Stimulated activated CD8-positive, alpha-beta memory T cell treated with anti-CD3 and anti-CD28 coated beads, Interleukin-4, amount 100 ng/mL, for 1 hour (primary cell): ENCODE measurements at places on chromosomes 16 and 17.

DNA sequence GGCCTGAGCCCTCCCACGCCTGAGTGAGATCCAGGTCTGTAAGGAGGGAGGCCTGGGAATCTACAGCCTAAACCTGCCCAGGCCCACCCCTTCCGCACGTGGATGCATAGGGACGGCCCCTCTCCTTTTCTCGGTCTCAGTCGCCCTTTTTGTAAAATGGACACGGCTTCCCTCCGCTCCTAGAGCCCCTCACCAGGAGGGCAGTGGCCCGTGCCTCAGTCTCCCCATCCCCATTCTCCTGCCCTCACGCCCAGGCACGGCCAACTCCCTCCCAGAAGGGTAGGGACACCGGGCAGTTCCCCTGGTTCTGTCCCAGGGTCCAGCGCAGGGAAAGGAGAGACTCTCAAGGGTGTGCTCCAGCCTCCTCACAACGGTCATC lies 48.1 kb downstream of the WNT3 start:
- DNase-seq, result no peak

GRCh38 chr17:36730857-36731490 lies 129.6 kb downstream of the MRM1 start:
- DNase-seq, result no peak

GRCh38 chr16:27978876-27979275 lies 84.6 kb downstream of the GSG1L start:
- no peak for DNase-seq

GRCh38 chr16:11877374-11877773 lies 26.0 kb upstream of the RSL1D1 start:
- DNase-seq, result no peak

- no peak for DNase-seq
Measured at GRCh38 chr17:79923974-79924638, 84.9 kb upstream of the CBX4 start.

- peak; percentile 34 for DNase-seq
Measured at GRCh38 chr17:77281122-77281903, 140.5 kb downstream of the SEC14L1 start.

DNA sequence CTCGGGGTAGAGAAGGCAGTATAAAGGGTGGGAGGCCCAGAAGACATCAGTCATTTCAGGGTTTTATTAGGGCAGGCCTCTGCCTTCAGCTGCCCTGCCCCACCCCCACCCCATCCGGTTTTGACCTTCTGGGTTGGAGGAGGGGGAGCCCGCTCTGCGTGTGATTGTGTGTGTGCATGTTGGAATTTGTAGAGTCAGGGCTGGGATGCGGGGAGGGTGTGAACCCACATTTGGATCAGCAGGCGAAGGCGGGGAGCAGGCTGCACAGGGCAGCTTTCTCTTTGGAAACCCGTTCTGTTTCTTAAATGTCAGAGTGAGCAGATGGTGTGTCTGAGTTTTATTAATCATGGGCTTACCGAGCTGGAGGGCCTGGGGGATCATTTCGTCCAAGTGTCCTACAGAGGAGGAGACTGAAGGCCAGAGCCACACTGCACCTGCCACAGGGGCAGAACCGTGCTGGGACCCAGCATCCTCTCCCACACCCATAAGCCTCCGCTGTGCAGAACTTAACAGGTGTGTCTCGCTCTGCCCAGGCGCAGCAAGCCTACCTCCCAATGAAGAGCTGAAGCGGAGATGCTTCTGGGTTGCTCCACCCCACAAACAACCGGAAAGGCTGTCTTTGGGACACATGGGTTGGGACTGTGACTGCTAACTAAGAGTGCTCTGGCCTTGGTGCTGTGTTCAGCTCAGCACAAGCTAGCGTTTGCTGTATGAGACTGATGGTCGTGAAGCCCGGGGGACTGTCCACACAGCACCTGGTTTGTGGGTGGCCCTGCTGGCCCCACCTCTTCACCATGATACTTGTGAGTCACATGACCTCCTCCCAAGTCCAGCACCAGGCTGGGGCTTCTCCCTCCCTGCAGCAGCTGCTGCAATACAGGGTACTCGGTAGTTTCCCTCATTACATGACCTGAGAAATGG lies 70.9 kb upstream of the GSE1 start:
- DNase-seq, result no peak

DNA sequence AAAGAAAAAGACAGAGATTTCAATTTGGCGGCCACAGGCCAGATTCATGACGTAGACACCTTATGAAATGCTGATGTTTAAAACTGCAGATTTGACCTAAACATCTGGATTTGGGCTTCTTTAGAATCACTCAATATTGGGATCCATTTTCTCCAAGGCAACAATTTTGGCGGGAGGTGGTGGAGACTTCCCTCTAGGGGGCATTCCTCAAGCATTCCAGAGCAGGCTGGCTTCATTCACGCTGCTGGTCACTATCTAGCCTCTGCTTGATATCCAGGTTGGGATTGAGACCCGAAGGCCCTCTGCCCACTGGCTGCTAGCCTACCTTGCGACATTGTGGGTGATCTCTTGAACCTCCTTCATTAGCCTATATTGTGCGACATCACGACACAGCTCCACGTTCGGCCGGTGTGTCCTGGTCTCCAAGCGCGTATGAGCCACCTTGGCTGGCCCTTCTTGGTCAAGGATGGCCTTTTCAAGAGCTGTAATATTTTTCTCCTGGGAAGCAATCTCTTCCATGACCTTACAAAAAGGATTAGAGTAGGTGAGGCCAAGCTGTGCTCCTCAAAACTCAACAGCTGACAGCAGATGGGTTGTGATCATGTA lies 24.5 kb downstream of the FBXO39 start:
- no peak for DNase-seq

GRCh38 chr16:73275448-73275847 lies 227.5 kb upstream of the ZFHX3 start:
- no peak for DNase-seq

DNA sequence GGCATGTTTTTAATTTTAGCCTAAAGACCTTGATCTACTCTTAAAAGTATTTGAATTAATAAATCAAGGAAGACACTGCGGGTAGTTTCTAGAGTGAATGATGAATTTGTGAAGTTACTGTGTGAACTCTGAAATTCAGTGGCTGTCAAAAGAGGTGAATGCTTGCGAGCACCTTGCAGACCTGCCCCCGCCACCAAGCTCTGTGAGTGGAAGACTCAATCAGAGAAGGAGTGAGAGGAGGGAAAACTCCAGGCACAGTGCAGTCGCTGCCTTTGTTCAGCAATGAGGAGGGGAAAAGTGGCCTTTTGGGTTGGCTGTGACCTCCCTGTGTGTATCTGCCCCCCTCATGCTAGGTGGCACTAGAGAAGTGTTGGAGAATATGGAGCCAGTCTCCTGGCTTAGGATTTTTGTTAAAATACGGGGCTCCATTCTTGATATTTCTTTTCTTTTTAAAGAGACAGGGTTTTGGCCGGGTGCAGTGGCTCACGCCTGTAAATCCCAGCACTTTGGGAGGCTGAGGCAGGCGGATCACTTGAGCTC lies 53.0 kb downstream of the LDHD start:
- no peak for DNase-seq

- no peak for DNase-seq
Measured at GRCh38 chr16:85206472-85207356, 94.4 kb upstream of the CIBAR2 start.

DNA sequence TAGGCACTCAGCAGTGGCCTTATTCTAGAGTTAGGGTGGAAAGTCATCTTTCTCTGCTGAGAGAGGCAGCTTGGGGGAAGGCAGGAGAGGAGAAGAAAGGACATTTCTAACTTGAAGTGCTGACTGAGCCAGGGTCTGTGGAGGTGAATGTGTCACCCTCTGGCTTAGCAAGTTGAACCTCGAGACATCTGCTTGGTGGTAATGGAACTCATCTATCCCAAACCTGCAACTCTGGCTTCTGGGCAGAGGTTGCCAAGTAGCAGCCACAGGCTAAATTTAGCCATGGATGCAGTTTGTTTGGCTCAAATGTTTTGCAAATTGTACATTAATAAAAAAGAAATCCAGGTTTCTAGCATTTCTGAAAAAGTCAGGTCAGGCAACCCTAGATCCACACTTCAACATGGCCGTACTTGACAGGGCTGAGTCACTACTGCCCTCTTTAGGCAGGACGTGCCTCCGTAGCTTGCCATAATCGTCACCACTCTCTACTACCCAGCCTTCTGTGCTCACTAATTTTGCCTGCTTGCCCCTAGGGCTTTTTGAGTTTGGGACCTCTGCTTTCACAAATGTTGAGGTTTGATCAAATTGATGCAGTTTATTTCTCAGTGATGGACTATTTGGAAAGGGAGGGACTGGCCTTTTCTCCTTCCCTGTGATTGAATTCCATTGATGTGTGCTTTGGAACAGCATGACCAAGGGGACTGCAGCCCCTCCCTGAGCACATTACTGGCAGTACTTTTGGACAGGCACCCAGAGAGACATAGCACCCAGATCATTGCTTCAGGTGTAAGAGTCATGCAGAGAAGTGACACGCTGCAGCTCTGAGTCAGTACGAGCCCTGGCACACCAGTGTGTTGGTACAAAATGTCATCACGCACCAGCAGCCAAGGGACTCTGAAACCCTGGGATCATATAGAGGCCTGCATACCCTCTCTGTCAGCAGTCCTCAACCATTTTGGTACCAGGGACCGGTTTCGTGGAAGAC lies 5.2 kb downstream of the CDH13 start:
- DNase-seq, result no peak

- DNase-seq, result no peak
Measured at GRCh38 chr17:48296453-48296852, 133.6 kb downstream of the SKAP1 start.

DNA sequence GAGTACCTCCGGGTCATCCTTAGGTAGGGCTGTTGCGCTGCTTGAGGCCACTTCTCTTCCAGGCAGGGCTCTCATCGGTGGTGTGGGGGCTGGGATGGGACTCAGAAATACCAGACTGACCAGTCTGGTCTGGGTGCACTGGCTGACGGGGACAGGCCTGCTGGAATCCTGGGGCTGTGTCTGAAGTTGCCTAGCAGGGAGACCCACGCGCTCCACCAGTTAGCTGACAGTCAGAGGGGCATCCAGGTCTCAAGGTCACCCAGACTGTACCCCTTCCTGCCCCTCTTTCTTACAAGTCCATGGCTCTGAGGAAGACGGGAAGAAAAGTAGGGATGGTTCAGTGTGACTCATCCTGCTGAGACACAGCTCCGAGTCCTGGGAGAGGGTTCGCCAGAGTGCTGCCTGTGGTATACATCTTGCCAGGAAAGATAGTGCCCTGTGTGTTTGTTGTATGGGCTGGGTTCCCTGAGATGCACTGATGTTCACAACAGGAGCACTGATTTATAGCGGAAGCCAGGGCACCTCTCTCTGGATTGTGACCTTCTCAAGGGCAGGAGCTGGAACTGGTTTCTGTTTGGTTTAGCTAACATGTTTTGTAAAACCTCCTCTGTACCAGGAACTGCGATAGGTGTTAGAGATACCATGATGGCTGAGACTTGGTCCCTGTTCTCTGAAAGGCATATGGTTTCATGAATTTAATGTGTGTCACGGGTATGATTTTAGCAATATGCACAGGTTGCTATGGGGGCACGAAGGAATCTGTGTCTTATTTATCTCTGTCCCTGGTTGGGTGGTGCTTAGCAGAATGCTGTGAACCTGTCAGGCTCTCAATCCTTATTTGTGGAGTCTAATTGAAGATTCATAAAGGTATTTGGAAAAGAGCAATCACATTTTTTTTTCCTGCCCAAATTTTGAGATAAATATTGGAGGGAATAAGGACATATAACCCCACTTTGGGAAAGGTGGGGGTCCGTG lies 97.5 kb downstream of the OR1D5 start:
- no peak for DNase-seq

DNA sequence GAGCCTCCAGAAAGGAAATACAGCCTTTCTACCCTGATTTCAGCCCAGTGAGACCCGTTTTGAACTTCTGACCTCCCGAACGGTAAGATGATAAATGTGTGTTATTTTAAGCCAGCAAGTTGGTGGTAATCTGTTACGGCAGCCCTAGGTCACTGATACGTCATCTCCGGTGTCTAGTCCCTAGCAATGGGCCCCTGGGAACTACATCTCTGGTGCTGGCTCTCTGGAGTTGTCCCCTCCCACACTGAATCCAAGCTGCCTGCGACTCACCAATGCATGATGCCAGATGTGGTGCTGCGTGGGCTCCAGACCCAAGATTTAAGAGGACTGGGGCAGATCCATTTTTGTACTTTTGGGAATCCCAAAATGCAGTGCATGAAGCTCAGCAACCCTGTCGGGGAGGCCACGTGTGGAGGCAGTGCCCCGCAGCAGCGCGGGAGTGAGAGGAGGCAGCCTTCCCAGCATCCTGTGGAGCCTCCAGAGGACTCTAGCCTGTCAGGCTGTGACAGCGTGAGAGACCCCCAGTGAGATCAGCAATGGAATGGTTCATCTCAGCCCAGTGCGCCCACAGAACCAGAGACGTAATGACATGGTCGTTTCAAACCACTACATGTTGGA lies 43.6 kb upstream of the USP7 start:
- no peak for DNase-seq

- no peak for DNase-seq
Measured at GRCh38 chr17:37478187-37478586, 11.5 kb upstream of the DUSP14 start.

GRCh38 chr17:36034127-36034526 lies 16.4 kb upstream of the CCL23 start:
- DNase-seq, result no peak

DNA sequence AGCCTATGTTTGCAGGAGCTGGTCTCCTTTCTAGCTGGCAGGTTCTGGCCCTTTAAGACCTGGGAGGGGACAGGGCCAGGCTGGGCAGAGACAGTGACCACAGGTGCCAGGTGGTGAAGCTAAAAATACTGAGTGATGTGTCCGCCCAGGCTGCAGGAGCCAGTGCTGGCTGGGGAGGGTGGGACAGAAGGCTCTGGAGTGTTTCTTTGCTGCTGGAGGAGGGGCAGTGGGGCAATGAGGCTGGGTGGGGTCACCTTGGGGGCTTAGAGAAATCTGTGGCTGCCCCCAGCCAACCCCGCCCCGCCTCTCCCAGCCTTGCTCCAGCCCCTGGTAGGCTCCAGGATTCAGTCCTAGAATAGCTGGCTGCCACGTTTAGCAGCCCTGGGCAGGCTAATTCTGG lies 30.4 kb upstream of the SBK1 start:
- no peak for DNase-seq

- DNase-seq, result no peak
Measured at GRCh38 chr17:15354256-15354655, 12.9 kb upstream of the TEKT3 start.

- DNase-seq, result no peak
Measured at GRCh38 chr16:26281381-26282110, 589.8 kb downstream of the HS3ST4 start.

DNA sequence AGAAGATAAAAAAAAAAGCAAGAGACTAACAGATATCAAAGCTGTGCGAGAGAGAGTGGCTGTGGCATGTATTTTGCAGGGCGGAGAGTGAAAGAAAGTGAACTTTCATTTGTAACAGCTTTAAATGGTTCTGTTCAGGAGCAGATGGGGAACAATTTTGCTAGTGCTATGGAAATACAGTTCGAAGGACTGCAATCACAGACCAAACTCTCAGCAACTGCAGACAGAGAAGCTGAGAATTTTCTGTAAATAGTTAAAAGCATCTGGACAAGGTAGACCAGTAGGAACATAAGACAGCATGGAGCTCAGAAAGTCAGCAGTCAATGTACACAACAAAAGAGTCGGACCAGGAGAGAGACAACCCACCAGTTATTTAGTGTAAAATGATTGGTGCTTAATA lies 62.3 kb downstream of the TBX4 start:
- no peak for DNase-seq
